NCI-H2081 (cell line): ENCODE measurements at places on chromosomes 1 and 21.

GRCh38 chr1:82227306-82228095, 426.8 kb downstream of the ADGRL2 start:
- no peak for DNase-seq

- DNase-seq = no peak
These were observed 178.8 kb downstream of the ETS2 start for GRCh38 chr21:38984568-38984967.

DNA sequence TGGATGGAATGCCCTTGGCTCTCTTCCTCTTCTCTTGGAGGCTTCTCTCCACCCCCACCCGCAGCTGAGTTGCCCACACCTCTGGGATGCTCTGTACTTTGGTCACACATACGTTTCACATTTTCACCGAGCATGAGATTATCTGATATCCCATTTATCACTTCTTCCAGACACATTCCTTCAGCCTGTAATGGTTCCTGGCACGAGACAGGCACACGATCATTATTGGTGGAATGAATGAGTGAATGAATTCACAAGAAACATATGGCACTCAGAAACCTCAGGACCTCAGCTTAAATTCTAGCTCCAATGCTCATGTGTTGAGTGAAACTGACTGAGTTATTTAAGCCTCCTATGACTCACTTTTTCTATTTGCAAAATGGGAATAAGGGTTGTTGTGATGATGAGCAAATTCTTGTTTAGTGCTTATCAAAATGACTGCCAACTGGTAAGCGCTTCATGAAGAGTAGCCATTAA, 242.7 kb upstream of the JUN start:
- DNase-seq = no peak

DNA sequence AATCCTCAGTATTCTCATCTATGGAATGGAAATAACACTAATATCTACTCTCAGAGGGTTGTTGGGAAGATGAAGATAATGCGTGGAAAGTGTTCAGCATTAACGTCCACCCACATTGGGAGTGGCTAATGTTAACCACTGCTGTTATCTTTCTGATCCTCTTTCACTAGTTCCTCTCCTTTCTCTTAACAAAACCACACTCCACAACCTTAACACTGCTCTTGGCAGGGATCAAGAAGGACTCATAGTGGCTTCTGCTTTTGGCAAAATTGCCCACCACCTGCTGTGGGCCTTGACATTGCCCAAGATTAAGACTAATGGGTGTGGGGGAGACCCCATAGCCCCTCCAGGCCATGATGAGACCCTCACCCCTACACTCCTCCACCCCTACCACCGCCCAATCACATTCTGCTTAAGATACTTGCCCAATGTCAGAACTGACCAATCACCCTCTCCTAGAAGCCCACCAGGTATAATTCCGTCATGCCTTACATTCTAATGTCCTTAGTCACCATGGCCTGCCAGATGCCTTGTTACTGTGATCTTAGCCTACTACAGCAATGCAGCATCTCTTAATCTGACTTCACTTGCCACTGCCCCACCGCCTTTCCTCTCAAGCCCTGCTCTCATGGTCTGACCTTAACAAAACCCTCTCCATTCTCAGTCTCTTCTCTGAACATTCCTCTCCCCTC, 27.1 kb downstream of the DHCR24 start:
- no peak for DNase-seq

GRCh38 chr1:156279837-156280236, 2.8 kb downstream of the SMG5 start:
- no peak for DNase-seq

GRCh38 chr1:119744598-119744942, 24.1 kb downstream of the HMGCS2 start:
- DNase-seq = no peak

- DNase-seq = no peak
These were observed 47.0 kb downstream of the F5 start for GRCh38 chr1:169538998-169539871.

- DNase-seq = peak; percentile 27
These were observed 388.8 kb downstream of the NTNG1 start for GRCh38 chr1:107529511-107530149.

- DNase-seq = no peak
These were observed 38.9 kb downstream of the PATJ start for GRCh38 chr1:61781151-61781550.

- DNase-seq = no peak
These were observed 4.0 kb upstream of the LAMC1 start for GRCh38 chr1:183019139-183019740.

DNA sequence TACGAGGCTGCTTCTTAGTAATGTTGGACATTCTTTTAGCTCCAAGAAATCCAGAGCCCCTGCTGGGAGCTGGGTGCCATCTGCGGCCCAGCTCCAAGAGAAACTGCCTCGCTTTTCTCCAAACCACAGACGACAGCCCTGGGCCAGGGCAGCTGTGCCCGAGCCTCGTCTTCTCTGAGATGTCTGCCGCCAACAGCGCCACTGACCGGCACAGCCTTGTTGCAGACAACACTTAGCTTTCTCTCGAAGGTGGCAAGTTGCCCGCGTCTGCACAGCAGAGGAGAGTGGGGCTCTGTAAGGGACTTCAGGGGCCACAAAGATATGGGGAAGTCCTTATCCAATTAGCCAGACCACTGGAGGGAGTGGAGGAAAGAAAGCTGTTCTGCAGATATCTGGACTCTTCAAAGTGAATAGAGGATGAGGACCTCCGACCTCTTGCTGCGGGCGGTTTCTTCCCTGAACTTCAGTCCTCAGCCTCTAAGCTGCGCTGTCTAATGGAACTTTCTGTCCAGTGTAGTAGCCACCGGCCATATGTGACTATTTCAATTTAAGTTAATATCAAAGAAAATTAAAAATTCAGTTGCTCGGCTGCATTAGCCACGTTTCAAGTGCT, 63.9 kb upstream of the DISP3 start:
- no peak for DNase-seq
